Stimulated activated CD8-positive, alpha-beta memory T cell treated with anti-CD3 and anti-CD28 coated beads, Interleukin-4, amount 100 ng/mL, for 48 hours (primary cell): ENCODE measurements at places on chromosomes 5 and 9.

DNA sequence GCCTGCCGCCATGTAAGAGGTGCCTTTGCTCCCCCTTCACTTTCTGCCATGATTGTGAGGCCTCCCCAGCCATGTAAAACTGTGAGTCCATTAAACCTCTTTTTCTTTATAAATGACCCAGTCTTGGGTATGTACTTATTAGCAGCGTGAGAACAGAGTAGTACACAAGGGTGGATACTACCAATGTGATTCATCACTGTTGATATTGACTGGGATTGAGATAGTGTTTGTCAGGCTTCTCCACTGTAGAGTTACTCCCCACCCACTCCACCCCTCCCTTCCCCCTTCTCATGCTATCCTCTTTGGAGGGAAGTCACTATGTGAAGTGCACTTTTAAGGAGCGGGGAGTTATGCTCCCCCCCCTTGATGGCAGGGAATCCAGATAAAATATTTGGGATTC is 11.4 kb upstream of the CRHBP start:
- DNase-seq: no peak

DNA sequence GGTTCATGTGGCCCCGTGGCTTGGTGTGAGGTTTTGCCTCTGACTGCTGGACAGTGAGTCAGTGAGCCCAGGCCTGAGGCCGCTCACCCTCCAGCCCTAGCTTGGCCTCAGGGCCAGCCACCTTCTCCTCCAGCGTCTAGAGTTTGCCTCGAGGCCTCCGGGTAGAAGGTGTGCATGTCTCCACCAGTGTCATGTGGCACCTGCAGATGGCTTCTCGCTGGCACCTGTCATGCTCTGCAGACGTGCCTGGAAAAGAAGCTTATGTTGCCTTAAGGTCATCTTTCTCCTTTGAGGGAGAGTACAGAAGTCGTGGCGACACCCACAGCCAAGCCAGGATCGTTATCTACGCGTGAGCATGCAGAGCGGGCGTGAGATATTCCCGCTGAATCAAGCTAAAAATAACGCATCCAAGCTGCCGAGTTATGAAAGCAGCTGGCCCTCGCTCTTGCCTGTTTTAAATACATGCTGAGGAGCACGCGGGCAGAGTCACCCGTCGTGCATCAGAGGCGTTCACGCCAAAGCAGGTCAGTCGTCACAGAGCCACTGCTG is 79.7 kb upstream of the FCN2 start:
- no peak for DNase-seq

- no peak for DNase-seq
Observed at GRCh38 chr5:143114481-143114880, 289.0 kb downstream of the NR3C1 start.

DNA sequence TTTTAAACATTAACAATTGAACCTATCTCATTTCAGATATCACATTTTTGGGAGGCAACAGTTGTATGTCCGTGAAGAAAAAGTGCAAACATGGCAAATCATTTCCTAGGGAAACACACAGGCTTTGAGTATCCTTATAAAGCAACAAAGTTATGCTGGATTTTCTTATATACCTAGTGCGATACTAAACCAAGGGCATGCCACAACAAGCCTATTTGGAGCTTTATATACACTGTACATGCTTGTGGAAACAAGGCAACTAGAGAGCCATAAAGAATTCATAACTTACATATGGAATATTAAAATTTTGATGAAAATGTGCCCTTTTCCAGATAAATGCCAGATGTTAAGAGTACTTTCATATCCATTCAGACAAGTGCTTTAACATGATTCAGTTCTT is 191.4 kb downstream of the DCP2 start:
- no peak for DNase-seq

GRCh38 chr9:35847792-35848572 is 19.0 kb downstream of the TMEM8B start:
- peak; percentile 63 for DNase-seq

DNA sequence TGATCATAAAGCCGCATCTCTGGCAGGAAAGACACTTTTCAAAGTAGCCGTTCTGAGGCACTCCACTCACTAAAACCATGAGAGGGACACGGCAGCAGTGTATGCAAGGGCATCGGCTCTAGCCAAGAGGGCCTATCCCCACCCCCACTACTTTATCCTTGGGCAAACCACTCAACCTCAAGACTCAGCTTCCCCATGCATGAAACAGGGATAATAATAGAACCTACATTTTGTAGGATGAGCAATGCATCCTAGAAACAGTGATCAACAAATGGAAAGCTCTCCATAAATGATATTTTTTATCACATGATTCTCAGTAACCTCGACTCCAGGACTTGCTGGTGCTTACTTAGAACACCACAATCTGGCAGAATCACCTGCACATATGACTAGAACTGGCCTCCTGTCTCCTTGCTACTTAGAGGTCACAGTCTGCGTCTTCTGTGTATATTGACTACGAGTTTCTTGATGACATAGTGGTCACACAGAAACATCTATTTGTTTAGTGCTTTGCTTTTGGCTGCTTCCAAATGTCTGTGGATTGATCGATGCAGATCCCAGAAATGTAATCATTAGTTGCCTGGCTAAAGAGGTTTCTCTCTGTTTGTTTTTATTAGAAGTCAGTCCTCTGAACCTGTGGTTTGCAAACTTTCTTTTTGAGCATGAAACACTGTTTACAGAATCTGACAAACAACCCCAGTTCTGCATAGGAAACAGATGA is 102.1 kb downstream of the LHFPL2 start:
- no peak for DNase-seq

- no peak for DNase-seq
Observed at GRCh38 chr9:134879664-134880483, 736 bp upstream of the FCN2 start.

DNA sequence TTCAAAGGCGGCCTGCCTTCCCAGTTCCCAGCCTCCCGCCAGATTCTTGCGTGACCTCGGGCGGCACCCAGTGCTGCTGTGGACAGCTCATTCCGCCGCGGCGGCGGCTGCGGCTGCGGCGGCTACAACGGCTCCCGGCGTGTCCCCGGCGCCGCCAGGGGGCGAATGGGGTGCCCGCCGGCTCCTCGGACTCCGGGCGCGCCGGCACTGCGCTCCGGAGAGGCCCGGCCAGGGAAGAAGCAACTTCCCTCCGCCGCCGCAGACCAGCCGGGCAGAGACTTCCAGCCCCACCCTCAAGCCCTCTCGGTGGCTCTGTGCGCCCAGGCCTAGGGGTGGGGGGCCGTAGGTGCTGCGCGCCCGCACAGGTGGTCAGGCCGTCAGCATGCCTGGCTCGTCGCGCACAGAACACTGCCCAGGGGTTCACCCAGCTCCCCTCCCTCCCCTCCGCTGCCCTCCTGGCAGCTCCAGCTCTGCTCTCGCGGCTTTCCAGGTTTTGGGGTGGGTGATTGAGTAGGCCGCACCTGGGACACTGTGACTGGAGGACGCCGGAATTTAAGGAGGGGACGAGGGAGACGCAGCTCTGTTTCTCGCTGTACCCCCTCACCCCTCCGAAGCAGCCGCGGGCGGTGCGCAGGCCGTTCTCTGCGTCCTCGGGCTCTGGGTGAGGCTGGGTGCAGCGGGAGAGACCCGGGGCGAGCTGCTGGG is 20.2 kb downstream of the IGIP start:
- peak; percentile 72 for DNase-seq

DNA sequence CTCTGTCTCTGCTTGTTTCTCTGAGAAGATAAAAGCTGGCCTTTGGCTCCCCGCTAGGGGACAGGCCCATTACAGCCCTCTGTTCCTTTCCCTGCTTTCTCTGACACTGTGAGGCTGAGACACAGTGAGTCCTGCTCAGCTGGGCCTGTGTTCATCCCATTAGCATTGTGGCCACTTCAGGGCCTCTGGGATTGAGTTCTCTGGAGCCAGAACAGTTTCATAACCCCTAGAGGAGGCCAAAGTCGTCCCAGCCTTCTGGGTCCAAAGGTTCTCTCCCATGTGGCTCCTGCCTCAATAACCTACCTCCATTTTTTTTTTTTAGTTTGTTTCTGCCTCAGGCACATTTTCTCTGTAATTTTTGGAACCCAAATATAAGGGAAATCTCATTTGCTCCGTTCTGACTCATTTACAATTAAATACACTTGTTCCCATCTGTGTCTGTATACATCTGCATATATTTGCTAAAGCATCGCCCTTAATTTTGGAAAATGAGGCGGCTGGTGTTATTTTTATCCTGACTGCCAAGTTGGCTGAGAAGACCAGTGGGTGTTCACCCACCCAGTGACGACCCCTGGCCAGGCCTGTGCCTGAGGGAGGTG is 27.3 kb upstream of the CTNNA1 start:
- no peak for DNase-seq

GRCh38 chr5:88396751-88397281 is 128.2 kb upstream of the TMEM161B start:
- DNase-seq: no peak

DNA sequence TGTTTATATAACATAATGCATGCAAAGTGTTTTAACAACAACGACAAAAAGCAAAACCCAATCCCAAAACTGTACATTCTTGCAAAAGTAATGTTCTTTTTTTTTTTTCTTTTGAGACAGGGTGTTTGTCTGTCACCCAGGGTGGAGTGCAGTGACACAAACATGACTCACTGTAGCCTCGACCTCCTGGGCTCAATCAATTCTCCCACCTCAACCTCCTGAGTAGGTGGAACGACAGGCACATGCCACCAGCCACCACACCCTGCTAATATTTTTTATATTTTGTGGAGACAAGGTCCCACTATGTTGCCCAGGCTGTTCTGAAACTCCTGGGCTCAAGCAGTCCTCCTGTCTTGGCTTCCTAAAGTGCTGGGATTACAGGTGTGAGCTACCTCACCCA is 13.6 kb upstream of the HAVCR1 start:
- DNase-seq: peak; percentile 42

- DNase-seq: no peak
Observed at GRCh38 chr9:127336506-127337352, 60.2 kb upstream of the SLC2A8 start.

- no peak for DNase-seq
Observed at GRCh38 chr5:85500869-85501268, 1116.2 kb upstream of the EDIL3 start.

GRCh38 chr5:151585970-151586369 is 5.2 kb downstream of the FAT2 start:
- DNase-seq: no peak

- DNase-seq: no peak
Observed at GRCh38 chr5:39140558-39141168, 66.5 kb upstream of the RICTOR start.

DNA sequence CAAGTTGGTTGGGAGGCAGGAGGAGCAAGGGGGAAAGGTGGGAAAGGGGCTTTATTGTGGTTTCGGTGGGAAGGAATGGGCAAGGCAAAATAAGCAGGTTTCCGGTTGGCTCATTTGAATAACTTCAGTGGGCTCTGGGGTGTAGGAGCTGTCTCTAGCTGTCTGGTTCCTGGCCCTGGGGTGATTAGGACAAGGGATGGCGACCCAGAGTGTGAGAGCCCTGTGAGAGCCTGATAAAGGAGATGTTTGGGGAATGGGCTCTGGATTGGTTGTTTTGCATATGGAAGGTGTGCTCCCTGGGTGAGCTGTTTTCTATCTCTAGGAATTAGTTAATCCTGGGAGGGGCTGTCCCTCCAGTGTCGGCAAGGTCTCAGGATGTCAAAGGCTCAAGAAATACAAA is 15.4 kb downstream of the ANKRD34B start:
- no peak for DNase-seq

GRCh38 chr9:17272536-17272935 is 137.7 kb downstream of the CNTLN start:
- no peak for DNase-seq

- DNase-seq: peak; percentile 42
Observed at GRCh38 chr5:56951126-56951945, 587 bp downstream of the MIER3 start.

DNA sequence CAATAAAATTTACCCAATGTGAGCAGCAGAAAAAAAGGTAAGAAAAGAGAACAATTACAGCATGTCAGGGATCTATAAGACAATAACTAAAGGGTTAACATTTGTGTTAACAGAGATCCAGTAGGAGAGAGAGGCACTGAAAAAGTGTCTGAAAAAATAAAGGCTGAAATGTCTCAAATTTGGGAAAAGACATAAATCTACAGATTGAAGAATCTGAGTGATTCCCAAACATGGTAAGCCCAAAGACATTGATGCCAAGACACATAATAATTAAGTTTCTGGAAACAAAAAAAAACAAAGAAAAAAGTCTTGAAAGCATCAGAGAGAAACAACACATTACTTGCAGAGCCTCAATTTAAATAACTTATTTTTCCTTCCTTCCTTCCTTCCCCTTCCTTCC is 31.1 kb upstream of the ZNF782 start:
- DNase-seq: no peak

DNA sequence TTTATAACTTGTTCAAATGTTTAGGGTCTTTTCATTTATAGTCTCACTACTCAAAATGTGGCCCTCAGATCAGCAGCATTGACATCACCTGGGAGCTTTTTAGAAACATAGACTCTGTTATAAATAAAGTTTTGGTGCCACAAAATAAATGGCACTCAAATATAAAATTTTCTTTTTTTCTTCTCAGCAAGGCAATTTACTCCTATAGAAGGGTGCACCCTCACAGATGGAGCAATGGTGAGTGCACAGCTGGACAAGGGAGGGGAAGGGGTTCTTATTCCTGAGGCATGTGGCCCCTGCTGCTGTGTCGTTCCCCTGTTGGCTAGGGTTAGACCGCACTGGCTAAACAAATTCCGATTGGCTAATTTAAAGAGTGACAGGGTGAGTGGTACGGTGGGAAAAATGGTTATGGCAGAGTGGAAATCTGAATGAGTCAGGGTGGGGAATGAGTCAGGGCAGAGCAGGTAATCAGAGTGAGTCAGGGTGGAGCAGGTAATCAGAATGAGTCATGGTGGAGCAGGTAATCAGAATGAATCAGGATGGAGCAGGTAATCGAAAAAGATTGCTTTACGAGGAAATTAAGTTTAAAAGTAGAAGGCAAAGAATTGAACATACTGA is 31.8 kb upstream of the C7 start:
- peak; percentile 27 for DNase-seq

DNA sequence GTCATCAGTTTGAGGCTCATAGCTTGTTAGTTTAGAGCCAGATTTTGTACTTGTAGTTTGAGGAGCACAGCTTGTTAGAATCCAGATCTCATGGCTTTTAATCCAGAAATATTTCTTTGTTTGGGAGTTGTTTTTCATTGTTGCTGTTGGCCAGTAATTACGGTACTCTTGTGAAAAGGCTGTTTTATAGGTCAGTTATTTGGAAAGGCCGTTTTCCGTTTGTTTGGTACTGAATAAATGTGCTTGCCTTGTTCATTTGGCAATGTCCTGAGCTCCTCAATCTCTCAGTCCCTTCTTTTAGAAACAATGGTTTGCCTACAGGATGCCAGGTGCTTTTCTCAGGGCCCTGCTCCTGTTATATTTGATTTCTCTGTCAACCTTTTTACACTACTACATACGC is 4.5 kb upstream of the MOB3B start:
- no peak for DNase-seq

GRCh38 chr5:137218471-137218870 is 280.7 kb downstream of the SPOCK1 start:
- DNase-seq: no peak

GRCh38 chr5:111557686-111558085 is 45.4 kb upstream of the STARD4 start:
- DNase-seq: no peak

GRCh38 chr9:98607152-98607551 is 101.6 kb downstream of the GABBR2 start:
- no peak for DNase-seq

- no peak for DNase-seq
Observed at GRCh38 chr5:11504065-11504885, 400.0 kb downstream of the CTNND2 start.

GRCh38 chr5:129122560-129122959 is 28.0 kb downstream of the ISOC1 start:
- no peak for DNase-seq
